Activated CD8-positive, alpha-beta memory T cell treated with anti-CD3 and anti-CD28 coated beads, Interleukin-2, amount 50 U/mL, for 4 hours (primary cell): ENCODE measurements at places on chromosomes 4 and X.

GRCh38 chr4:56183344-56183959 is 203.8 kb downstream of the AASDH start:
- DNase-seq = no peak

GRCh38 chr4:188955066-188955465 is 815.8 kb downstream of the TRIML1 start:
- DNase-seq = no peak

- no peak for DNase-seq
These were observed 123.5 kb downstream of the IL15 start for GRCh38 chr4:141759796-141760425.

- DNase-seq = peak; percentile 56
These were observed 16.0 kb downstream of the UTP3 start for GRCh38 chr4:70704215-70704930.
